ENCODE measurements at places on chromosomes 11 and 22.

DNA sequence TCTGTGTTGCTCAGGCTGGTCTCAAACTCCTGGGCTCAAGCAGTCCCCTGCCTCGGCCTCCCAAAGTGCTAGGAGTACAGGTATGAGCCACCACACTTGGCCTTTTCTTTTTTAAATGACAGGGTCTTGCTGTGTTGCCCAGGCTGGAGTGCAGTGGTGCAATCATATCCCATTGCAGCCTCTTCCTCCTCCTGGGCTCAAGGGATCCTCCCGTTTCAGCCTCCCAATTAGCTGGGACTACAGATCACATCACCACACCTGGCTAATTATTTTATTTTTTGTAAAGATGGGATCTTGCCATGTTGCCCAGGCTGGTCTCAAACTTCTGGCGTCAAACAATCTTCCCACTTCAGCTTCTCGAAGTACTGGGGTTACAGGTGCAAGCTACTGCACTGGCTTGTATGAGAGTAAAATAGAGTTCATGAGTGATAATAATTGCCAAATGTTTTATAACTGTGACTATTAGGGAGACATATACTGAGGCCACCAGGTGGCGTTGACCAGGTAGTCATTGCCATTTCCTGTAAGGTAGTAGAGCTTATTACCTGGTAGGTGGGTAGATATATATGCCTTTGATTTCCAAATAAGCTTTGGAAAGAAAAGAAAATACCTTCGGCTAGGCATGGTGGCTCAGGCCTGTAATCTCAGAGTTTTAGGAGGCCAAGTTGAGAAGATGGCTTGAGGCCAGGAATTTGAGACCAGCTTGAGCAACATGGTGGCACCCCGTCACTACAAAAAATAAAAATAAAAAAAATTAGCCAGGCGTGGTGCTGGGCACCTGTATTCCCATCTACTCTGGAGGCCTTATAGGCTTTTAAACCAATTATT lies 5.4 kb downstream of the FDX1 start:
- DNase-seq: peak; percentile 20

DNA sequence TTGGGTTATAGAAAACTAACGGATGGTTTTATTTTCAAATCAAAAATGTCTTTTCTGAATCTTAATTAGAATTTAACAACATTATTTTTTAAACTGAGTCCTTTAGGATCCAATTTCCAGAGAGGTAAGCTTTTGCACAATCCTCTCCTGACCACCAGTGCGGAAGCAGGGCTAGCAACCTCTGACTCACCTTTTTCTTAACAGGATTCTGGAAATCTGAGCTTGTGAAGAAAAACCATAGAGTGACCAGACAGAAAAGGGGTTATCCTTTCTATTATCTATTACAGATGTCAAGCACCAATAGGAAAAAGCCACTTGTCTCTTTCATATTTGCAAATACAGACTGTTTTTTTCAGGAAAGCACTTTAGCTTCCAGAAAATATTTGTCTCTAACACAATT lies 25.3 kb downstream of the ALG9 start:
- no peak for DNase-seq

GRCh38 chr11:64877390-64878222 lies 815 bp downstream of the EHD1 start:
- DNase-seq: no peak

DNA sequence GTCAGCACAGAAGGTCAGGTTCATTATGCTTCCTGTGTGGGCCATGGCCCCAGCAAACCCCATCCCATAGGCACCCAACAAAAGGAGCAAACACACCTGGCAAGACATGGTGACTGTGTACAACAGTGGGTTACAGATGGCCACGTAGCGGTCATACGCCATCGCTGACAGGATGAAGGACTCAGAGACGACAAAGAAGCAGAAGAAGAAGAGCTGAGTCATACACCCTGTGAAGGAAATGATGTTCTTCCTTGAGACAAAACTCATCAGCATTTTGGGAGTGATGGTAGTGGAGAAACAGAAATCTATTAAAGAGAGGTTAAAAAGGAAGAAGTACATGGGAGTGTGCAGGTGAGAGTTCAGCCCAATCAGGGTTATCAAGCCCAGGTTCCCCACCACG lies 309 bp downstream of the OR8B12 start:
- no peak for DNase-seq

DNA sequence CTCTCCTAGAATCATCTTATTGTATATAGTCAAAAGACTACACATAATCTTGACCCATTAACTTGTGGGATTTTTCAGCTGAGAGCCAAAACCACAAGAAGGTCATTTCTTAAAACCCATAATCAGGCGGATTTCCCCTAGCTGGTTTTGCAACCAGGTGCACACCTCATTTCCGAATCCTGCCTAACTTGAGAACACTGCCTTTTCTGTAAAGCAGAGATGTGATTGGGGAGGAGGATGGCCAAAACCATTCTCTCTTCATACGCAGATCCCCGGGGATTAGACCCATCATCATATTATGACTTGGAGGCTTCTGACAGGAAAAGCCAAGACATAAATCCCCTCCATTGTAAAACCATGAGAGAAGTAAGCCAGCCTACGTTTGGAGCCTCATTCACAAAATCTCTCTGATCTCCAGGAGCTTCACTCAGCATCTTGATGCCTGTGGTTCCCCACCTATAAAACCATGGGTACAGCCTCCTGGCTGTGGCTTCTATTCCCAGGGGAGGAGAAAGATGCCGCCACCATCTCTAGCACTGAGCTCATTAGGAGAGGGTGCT lies 191.3 kb downstream of the KIF18A start:
- no peak for DNase-seq

- no peak for DNase-seq
Observed at GRCh38 chr11:102933627-102934026, 21.9 kb downstream of the MMP13 start.

GRCh38 chr11:112583261-112583893 lies 322.7 kb upstream of the PLET1 start:
- no peak for DNase-seq

DNA sequence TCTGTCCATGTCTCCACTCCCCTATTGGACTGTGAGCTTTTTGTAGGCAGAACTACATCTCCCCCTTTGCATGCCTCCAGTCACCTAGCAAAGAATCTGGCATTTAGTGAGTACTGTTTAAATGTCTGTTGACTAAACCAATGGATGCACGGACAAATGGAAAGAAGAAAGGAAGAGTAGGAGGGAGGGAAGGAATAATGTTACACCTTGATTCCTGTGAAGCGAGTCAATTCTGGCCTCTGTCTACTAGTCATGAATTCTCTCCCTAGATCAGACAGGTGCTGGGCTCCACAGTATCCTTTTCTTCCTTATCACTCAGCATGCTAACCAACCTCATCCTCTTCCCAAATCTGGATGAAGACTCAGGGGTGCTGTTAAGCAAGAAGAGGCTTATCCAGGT lies 33.6 kb downstream of the GALNT18 start:
- DNase-seq: no peak

- no peak for DNase-seq
Observed at GRCh38 chr11:47672283-47672730, 29.9 kb upstream of the MTCH2 start.

GRCh38 chr11:69801513-69802335 lies 17.5 kb downstream of the FGF3 start:
- DNase-seq: peak; percentile 23

DNA sequence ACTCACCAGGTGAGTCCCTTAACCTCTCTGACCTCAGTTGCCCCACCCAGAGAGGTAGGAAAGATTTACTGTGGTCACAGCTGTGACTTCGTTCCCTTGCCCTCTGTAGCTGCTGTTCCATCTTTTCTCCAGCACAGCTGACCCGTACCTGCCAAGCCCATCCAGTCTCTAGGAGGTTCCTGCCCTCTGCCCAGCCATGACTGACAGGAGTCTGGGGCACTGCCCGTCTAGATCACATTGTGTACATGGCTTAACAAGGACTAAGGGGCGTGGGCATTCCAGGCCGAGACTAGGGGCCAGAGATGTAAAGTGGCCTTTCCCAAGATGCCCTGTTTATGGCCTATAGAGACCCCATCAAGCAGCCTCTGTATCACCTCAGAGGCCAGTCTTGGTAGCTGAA lies 132.0 kb downstream of the PARVA start:
- no peak for DNase-seq

- no peak for DNase-seq
Observed at GRCh38 chr11:123381817-123382554, 48.1 kb upstream of the GRAMD1B start.

GRCh38 chr11:118916842-118917388 lies 8.8 kb downstream of the BCL9L start:
- DNase-seq: no peak

DNA sequence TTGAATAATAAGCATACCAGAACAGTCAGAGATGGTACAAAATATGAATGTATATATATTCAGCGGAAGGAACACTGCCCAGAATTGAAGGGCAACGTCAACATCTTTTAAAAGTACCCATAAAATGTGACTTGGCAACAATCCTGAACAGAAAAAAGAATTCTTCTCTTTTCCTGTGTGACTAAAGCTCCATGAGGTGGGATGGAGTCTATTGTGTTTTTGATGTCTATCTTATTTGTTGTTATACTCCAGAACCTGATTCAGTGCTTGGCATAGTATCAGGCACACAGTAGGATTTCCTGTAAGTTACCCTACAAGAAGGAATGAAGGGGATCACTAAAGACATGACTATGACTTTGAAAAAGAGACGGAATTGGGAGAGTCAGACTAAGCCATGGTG lies 10.3 kb downstream of the LDLRAD3 start:
- no peak for DNase-seq

DNA sequence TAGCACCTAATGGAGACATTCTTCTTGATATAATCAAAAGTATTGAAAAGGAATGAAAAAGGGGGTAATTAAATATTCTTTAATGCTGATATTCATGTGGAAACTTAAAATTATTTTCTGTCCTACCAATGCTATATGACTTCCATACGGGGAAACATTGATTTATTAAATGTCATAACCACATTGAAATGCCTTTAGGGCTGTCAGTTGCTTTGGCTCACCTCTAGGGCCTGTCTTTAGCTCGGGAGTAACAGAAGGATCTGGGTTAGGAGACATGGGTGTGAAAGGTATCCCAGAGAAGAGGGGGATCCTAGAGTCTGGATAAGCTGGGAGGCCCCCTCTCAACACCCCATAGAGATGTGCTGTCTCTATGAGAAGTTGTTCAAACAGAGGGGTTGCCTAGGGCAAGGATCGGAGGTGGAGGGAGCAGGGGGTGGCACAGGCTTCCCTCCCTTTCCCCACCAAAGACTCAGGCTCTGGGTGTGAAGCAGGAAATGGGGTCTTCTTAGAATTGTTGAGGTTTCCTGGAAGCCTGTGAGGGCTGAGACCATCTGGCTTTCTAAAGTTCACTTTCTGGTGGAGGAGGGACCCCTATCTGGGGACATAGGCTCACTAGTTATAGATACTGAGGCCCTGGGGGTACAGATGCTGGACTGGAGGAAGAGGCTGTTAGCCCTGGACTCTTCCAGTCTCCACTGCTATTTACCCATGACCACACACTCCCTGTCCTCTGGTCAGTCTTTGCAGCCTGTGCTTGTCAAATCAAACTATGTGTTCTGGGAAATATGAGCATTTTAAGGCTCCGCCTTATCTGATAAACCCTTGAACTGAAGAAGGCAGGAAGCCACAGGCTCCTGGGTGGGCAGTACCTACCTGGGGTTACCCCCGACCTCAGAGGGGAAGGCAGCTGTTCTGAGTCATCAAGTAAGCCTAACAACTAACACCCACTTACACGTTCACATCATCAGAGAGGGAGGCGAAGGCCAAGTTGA lies 55.8 kb upstream of the RRAS2 start:
- peak; percentile 49 for DNase-seq

Data from activated CD4-positive, alpha-beta T cell treated with anti-CD3 and anti-CD28 coated beads, Interleukin-2, amount 50 U/mL, for 1 hour (primary cell).